Endodermal cell (in vitro differentiated cells): ENCODE measurements at places on chromosomes 1 and 21. TPM values are rescaled to one million over a fixed set of nuclear protein-coding genes. Genes with fewer than 3 reads are reported as not detected.

- H3K4me3 ChIP-seq: no peak overlapping the region
- no peak for DNase-seq
- no peaks in the 10 kb centered on the region for H3K36me3 ChIP-seq
- H3K27ac ChIP-seq: no peak overlapping the region
Measured at GRCh38 chr1:53705446-53706096, 33.4 kb downstream of the GLIS1 start.

DNA sequence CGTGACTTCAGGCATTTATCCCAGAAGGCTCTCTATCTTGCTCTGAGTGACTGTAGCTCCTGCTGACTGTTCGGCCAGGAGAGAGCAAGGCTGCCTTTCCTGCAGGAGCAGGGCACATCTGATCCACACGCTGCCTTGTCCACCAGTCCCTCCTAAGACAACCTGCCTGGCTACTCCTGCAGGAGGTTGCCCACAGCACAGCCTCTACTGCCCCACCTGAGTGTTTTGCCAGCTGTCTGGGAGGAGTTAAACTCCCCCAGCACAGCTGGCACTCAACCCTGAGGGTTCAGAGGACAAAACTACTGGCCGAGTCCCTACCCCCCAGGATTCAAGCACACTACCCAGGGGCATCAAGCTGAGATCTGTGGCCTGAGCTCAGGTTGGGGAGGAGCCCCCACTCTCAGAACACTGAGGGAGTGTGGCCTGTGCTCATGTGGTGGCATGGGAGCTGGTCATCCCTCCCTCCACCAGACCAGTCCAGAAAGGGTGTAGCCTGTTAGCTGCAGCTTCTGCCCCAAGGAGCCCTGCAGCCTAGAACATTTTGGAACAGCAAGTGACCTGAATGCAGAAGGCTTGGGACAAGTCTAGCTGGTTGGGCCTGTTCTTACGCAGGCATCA lies 237.3 kb downstream of the SLC44A5 start:
- H3K36me3 ChIP-seq: no peaks in the 10 kb centered on the region
- no peaks in the 10 kb centered on the region for H3K27me3 ChIP-seq
- H3K4me1 ChIP-seq: no peaks in the 10 kb centered on the region
- H3K27ac ChIP-seq: no peak overlapping the region

DNA sequence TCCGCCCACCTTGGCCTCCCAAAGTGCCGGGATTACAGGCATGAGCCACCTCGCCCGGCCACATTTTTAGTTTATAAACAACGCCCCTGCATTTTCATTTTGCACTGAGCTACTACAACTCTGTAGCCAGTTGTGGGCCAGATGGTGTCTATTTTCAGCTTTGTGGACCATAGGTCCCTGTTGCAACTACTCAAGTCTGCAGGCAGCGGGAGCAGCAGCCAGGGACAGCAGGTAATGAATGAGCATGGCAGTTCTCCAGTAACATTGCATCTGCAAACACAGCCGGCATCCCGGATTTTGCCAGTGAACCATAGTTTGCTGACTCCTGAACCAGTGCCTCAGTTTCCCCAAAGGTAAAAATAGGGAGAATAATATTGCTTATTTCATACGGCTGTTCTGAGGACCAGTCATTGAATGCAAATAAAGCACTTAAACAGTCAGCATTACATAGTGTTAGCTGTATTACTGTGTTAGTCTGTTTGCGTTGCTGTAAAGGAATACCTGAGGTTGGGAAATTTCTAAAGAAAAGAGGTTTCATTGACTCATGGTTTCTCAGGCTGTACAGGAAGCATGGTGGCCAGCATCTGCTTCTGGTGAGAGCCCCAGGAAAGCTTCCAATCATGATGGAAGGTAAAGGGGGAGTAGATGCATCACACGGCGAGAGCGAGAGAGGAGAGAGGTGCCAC lies 65.5 kb upstream of the SLC45A1 start:
- H3K27me3 ChIP-seq: no peaks in the 10 kb centered on the region
- DNase-seq: no peak
- H3K27ac ChIP-seq: no peak overlapping the region
- no peaks in the 10 kb centered on the region for H3K36me3 ChIP-seq
- H3K4me3 ChIP-seq: no peak overlapping the region
- H3K4me1 ChIP-seq: no peaks in the 10 kb centered on the region

Gene PADI3
- total RNA-seq: 0.18 and 0.29 TPM in 2 replicates

Gene ADAMTS5
- 1.9 and 2.1 TPM in 2 replicates for total RNA-seq
